ENCODE measurements at places on chromosomes 13 and 19. TPM values are rescaled to one million over a fixed set of nuclear protein-coding genes. Genes with fewer than 3 reads are reported as not detected.

DNA sequence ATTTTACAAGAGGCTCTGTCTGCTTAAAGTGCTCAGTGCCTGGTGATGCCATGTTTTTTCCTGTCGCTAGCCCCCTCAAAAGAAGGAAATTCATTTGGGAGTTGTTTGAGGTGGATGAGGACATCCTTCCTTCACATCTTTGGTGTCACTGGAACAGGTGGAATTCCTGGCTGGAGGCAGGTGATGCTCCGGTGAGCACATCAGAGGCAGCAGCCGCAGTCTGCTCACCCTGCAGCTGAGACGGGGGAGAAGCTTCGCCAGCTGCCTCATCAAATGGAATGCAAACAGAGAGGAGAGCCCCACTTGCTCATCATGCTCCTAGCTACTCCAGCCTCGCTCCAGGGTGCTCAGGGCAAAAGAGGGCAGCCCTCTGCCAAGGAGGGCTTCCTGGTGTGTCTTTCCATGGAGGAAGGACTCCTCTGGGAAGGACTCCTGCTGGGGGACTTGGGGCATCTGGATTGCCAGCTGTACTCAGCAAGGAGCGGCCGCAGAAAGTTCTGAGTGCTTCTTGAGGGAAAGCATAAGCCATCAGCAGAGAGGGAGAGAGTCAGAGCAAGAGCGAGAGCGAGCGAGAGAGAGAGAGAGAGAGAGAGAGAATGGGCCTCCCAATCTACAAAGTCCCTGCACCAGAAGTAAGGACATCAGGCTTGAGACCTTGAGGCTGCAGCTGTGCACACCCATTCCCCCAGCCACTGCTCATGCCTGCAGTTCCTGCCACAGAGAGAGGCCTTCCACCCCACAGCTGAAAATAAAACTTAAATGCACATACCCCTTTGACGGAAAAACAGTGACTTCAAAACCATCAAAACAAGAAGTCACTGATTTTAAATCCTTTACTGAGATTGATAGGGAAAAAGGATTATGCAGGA, 74.3 kb upstream of the UBL3 start:
- peak; percentile 89 for DNase-seq

DNA sequence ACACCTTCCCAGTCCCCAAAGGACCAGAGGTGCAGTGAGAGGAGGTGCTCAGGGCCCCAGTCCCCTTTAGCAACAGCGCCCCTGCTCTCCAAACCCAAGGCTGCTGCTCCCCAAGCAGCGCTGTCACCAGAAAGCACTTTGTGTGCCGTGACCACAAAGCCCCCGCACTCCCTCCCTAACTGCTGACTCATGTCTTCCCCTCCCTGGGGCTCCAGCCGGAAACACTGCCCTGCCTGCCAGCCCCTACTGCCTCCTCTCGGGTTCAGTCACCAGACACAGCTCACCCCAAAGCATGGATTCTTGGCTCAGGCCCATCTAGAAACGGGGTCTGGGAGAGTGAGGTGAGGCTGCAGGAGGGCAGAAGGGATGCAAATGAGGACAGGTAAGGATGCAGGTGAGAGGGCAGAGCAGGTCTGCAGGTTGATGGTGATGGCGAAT, 4.9 kb upstream of the TNFSF14 start:
- peak; percentile 90 for DNase-seq

DNA sequence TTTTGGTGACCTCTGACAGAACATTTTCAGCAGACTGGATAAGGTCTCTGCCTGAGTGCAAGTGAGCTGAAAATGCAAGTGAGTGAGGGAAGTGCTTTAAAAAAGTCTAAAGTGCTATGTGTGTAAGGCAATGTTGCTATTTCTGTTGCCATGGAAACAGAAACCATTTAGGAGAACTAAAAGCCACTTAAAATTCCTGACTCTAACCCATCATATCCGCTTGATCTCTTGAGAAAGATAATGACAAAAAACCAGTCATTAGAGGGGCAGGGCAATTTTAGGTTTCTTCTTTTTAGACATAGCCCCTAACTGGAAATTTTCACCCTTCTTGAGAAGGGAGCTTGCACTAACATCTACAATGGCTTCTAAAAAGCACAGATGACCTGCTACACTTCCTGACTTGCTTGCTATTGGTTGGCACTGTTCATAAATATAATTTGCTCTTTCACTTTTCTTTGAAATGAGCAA, at the start of gene CYSLTR2:
Gene CYSLTR2 (plus strand): TSS at position 458 of the 468 bp plus-strand sequence. CDS start 52,889 bp downstream, outside the sequence.
- peak; percentile 57 for DNase-seq

DNA sequence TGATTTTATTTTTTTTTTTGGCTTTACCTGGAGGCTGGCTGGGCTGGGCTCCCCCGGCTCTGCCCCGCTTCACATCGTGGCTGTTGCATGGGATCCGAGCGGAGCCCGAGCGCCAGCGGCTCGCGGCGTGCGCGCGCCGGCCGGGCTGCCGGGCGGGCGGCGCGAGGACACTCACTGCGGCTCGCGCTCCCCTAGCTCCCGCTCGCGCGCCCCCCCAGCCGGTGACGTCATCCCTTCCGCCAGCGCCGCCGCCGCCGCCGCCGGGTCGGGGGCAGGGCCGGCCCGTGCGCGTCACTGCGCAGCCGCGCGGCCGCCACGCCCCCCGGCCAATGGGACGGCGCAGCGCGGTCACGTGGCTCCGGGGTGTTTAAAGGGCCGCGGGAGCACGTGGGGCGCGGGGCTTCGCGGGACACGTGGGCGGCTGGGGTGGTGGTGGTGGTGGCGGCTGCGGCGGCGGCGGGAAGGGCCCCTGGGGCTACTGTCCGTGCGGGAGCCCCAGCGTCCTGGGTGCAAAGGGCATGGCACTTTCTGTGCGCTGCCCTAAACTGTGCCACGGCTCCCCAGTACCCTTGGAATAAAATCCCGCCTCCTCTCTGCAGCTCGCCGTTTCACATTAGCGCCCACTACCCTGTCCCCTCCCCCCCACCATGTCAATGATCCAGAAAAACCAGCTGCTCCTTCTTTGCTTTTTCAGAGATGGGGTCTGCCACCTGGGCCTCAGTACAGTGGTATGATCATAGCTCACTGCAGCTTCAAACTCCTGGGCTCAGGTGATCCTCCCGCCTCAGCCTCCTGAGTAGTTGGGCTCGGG, at the start of gene PTPRS:
Gene PTPRS (minus strand): TSS at position 176 of the 811 bp plus-strand sequence. CDS start 54,672 bp downstream, outside the sequence.
- DNase-seq: peak; percentile 95

DNA sequence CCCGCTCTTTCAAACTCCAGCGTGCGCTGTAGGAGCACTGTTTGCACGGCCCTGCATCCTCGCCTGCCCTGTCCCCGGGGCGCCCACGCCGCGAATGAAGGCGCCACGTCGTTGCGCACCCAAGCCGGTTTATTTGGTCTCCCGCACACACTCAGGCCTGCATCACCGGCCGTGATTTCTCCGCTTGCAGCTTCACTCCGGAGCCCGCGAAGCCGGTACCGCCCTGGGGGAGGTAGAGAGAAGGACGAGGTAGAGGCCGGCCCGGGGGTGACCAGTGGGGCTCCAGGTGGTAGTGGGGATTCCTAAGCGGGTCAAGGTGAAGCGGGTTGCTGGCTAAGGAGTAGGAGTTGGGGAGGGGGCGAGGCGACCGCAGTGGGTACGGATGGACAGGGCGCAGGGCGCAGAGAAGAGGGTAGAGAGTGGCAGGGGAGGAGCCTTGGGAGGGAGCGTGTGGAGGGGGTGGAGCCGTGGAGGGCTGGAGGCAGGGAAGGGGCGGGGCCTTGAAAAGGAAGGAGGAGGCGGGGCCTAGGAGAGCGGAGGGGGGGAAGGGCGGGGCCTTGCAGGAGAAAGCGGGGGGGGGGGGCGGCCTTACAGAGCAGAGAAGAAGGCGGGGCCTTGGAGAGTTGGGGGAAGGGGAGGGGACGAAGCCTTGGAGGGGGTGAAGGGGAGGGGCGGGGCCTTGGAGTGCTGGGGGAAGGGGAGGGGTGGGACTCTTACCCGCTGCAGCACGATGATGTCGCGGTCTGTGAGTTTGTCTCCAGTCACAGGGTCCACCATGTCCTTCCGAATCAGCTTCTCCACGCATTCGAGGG, 24.6 kb downstream of the NOSIP start:
- peak; percentile 79 for DNase-seq

DNA sequence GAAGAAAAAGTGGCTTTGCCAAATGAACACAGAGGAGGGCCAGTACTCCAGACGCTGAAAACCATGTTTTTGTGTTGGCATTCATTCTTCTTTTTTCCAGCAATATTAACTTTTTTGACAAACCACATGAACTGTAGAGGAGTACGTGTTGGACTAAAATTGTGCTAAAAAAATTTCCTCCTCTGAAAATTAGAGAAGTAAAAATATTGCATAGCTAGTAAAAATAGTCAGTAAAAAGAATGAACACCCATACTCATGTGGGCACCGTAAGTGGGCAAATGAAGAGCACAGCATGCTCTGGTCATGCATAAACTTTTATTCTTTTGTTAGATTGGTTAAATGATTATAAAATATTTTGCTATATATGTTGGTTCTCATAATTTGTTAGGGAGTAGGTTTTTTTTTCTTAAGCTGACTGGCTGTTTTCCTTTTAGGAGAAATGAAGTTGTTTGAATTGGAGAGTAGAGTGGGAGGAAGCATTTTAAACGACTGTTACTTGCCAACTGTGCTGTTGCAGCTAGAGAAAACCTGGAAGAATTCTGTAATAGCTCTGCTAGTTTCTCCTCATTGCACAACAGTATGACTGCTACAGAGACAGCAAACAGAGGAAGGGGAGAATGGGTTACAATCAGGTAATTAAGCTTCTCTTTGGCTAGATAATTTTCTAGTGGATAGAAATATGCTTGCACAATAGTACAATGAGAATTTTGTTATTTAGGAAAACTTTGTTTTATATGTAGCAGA, 222.4 kb downstream of the KCTD12 start:
- DNase-seq: peak; percentile 36

DNA sequence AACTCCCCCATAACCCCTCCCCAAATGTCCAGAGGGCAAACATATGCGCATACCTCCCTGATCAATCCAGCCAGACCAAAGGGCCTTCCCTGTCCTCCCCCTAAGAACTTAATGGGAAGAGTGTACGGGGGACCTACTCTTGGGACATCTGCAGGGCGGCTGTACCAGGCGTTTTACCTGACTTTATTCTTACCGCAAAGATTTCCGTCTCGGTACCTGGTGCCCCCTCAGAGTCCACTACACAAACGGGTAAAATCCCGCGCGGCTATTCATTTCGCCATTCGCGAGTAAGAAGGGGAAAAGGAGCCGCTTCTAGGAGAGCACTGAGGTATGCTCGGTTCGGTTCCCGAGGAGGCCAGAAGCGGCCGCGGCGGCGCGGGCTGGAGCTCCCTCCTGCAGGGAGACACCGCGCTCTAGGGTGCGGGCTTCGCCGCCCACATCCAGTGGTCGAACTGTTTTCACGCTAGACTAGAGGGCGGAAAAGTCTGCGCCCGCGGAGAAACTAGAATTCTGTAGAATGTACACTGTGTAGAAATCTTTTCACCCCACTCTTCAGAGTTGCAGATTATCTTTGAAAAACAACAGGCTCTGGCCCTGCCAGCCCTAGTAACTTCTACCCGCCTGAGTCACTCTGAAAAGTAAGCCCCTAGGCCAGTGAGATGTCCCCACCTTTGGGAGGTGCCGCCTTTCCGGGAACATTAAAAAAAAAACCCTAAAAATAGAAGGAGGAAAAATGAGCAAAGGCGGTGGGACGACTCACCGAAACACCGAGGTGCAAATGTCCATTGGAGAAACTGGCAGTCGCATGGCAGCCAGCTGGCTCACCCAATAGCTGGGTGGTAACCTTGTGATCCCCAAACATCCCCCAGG, 3.8 kb upstream of the TSHZ3 start:
- DNase-seq: no peak

GRCh38 chr13:110306960-110307766, at the start of the genes COL4A1 and COL4A2:
TSS of gene COL4A1 (minus strand) at chr13:110307157. CDS start at chr13:110307027, 130 bp downstream.
TSS of gene COL4A2 (plus strand) at chr13:110307284. CDS start at chr13:110307904, 620 bp downstream.
- DNase-seq: peak; percentile 79

DNA sequence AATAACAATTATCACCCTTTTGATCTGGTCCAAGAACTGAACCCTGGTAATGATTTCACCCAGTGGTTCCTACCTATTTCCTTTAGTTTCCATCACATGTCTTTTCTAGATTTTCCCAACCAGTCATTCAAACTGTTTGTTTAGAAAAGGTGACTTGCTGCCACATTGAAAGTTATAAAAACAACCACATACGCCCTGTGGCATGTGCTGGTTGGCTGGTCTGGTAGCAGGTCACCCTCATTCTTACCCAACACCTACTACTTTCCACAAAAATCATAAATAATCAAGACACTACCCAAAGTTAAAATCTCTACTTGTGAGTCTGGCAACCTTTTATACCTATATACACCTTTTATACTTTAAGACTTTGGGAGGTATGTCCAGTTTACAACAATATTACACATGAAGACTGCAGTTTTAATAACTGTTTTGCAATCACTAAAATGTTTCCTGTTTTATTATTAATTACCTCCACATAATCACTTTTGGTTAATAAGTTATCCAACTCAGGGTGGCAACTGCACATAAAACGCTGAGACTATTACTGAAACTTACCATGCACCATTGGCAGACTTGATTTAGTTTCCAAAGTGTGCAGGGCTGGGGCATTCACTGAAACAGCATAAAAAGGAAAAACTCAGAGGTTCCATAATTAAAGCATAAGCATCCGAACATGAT, 38.9 kb downstream of the DZIP1 start:
- DNase-seq: no peak

GRCh38 chr13:28597641-28598040, 61.3 kb upstream of the POMP start:
- DNase-seq: no peak

DNA sequence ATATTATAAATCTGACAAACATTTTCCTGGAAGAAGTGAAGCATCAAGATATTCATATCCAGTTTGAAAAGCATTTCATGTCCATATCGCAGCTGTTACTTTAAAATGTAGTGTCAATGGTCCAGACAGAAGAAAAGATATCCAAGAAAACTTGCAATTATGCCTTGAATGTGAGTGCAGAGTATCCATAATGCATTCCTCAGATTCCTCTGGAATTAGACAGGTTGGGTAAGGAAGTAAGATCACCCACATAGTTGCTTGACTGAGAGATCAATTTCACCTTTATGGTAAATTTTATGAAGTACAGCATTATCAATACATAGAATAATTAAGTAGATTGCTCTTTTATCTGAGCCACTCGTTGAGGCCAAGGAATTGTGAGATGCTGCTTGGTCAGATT, 327.0 kb upstream of the SLITRK5 start:
- DNase-seq: no peak

Gene SHANK1
- 0.58 TPM for polyA plus RNA-seq

Gene TRIM28
- polyA plus RNA-seq: 62.0 TPM

Gene MEDAG
- 86.0 TPM for polyA plus RNA-seq

Gene CLEC4G
- polyA plus RNA-seq: not detected

Gene CACNG7
- polyA plus RNA-seq: not detected

Data from GM23248 (cell line).